Activated CD4-positive, alpha-beta memory T cell treated with anti-CD3 and anti-CD28 coated beads for 36 hours (primary cell): ENCODE measurements at places on chromosomes 11 and 22. TPM values are rescaled to one million over a fixed set of nuclear protein-coding genes. Genes with fewer than 3 reads are reported as not detected.

Gene CRYBB3
- 0.27 TPM for total RNA-seq

Gene C11orf16
- not detected for total RNA-seq

Gene RELA
- total RNA-seq = 74.9 TPM

Gene PNPLA3
- total RNA-seq = 0.31 TPM

Gene TRIM48
- not detected for total RNA-seq

Gene RAG2
- total RNA-seq = not detected

Gene LRP5
- 7.6 TPM for total RNA-seq

Gene OTUB1
- total RNA-seq = 72.2 TPM

Gene HIPK3
- total RNA-seq = 35.4 TPM

Gene CADM1
- 0.95 TPM for total RNA-seq

Gene PACS1
- total RNA-seq = 82.0 TPM

Gene OR51B4
- not detected for total RNA-seq

Gene TMPRSS6
- 39.9 TPM for total RNA-seq

Gene ADAMTS15
- total RNA-seq = not detected

Gene NRIP3
- 2.9 TPM for total RNA-seq

Gene GSTT2B
- 0.33 TPM for total RNA-seq

Gene SDHD
- 91.6 TPM for total RNA-seq

Gene MADD
- 62.1 TPM for total RNA-seq

Gene ANO9
- total RNA-seq = 41.7 TPM

Gene HBG1
- not detected for total RNA-seq

Gene CDON
- 2.5 TPM for total RNA-seq

Gene RBM4B
- 10.9 TPM for total RNA-seq

Gene KCNK4
- 0.34 TPM for total RNA-seq

Gene PNPLA5
- total RNA-seq = not detected

Gene ALG9
- 26.7 TPM for total RNA-seq

Gene GAL3ST1
- not detected for total RNA-seq

Gene SERHL2
- total RNA-seq = 0.83 TPM

Gene PKDREJ
- total RNA-seq = not detected

Gene DGAT2
- total RNA-seq = 2.5 TPM

Gene RFPL1
- total RNA-seq = not detected

Gene C11orf24
- 28.0 TPM for total RNA-seq

Gene MISFA
- 2.9 TPM for total RNA-seq

Gene KDM4E
- not detected for total RNA-seq

Gene CARNS1
- total RNA-seq = 3.3 TPM

Gene GPR83
- not detected for total RNA-seq

Gene LRRC74B
- total RNA-seq = not detected

Gene MS4A4A
- not detected for total RNA-seq

Gene OR2D2
- total RNA-seq = not detected

Gene OR4S2
- not detected for total RNA-seq

Gene SLC6A5
- not detected for total RNA-seq

Gene OR51B5
- total RNA-seq = not detected

Gene UPK3A
- not detected for total RNA-seq

Gene OR6A2
- not detected for total RNA-seq

Gene SMC1B
- 1.1 TPM for total RNA-seq

Gene OR51E2
- total RNA-seq = not detected

Gene YAP1
- total RNA-seq = 0.24 TPM

Gene TBX1
- total RNA-seq = not detected

Gene RANBP1
- total RNA-seq = 359 TPM

Gene OR51B2
- total RNA-seq = not detected

Gene VSIG2
- total RNA-seq = 0.31 TPM
